ENCODE measurements at places on chromosomes 6 and 20. TPM values are rescaled to one million over a fixed set of nuclear protein-coding genes. Genes with fewer than 3 reads are reported as not detected.

DNA sequence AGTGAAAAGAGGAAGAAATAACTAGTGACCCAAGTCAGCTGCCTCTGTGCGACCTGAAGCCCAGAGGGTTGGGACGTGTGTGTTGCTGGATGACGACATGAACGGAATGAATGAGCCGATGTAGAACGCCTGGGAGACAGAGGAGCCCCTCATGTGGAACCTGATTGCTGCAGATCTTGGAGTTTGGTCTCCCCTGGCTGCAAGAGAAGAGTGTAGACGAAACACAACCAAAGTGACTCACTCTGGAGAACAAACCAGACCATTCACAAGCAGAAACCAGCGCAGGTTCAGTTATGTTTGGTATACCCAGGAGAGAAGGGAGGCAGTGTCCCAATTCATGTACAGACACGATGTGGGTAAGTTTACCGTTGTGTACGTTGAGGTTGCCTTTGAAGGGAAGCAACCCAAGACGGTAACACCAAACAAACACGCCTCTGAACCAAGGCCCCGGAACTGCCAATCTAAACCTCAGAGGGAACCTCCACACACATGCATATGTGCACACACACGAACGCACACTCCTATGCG is 265.9 kb downstream of the BMP7 start:
- DNase-seq, result no peak

DNA sequence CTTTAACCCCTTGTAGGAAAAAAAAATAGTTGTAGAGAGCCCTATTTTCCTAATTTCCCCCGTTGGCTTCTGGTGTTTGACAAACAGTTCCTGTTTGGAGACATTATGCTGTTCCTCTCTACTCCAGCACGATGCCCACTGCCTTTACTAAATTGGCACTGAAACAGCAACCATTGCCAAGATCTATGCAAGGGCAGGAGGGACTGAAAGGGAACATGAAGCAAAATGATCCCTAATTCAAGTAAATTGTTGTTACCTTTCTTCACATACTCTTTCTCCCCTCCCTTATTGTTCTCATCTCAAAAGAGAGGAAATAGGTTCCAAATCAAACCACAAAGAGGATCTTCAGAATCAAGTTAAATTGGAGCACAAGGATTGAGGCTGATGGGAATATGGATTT is 764.1 kb upstream of the MMS22L start:
- no peak for DNase-seq

Gene YWHAB
- 114 TPM for total RNA-seq

Gene GNL1
- total RNA-seq, result 93.1 TPM

DNA sequence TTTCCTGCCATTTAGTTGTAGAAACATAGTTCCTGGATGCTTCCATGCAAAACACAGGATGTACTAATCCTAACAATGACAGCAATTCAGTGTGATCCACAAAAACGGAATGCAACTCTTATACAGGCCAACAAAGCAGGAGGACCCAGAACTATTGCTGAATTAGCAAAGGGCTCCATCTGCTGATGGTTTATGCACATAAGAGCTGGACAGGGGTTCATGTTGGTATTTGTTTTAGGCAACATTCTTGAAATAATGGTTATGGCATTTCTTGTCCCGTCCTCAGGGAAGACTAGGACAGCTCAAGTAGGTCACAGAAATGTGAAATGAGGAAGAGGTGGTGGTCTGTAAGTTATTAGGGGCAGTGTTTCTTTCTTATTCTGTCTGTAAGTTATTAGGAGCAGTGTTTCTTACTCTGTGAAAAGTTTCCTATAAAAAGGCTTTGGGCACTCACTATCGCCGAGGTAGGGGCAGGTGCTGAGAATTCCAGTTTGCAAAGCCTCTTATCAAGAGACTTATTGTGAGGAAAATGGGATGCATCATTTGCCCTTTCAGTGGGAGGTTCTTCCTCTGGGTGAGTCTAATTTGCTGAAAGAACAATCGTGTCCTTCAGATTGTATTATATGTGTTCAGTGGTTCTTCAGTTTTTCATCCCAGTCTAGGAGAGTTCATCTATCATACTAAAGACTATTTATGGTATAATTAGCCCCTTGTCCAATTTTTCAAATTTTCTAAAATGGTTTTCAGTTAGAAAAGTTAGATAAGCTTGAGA is 171.1 kb downstream of the MCHR2 start:
- no peak for DNase-seq

- no peak for DNase-seq
Observed at GRCh38 chr20:25374842-25375241, 15.8 kb downstream of the ABHD12 start.

Measured in mesothelial cell of epicardium (in vitro differentiated cells).